ENCODE measurements at places on chromosomes 1 and 21.

GRCh38 chr1:12150456-12151200 lies 16.2 kb upstream of the TNFRSF1B start:
- DNase-seq, result no peak

GRCh38 chr1:171940368-171940767 lies 99.1 kb downstream of the DNM3 start:
- DNase-seq, result no peak

- no peak for DNase-seq
These were observed 739.4 kb upstream of the ADGRL4 start for GRCh38 chr1:79745929-79746328.

- DNase-seq, result no peak
These were observed 2.2 kb downstream of the VAMP4 start for GRCh38 chr1:171739656-171740055.

DNA sequence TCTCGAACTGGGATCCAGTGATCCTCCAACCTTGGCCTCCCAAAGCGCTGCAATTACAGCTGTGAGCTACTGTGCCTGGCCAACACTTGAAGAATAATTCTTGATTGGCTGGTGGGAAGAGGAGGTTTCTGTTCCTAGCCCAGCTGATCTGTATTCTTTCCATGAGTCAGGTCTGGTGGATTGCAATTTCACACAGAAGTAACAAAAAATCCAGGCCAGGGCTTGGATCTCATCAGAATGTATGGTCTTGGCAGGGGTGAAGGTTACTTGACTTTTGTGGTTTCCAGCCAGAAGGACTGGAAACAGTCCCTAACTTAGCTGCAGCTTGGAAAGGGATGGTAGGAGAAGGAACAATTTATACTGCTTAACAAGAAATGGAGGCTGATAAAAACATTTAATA lies 5.1 kb upstream of the HP1BP3 start:
- peak; percentile 63 for DNase-seq

Measured in RPMI7951 (cell line).